Tracheal epithelial cell (primary cell): ENCODE measurements at places on chromosomes 4 and X. TPM values are rescaled to one million over a fixed set of nuclear protein-coding genes. Genes with fewer than 3 reads are reported as not detected.

The IDUA gene
- 3.8 and 7.7 TPM in 2 replicates for total RNA-seq

The TMPRSS11E gene
- 1.9 and 4.0 TPM in 2 replicates for total RNA-seq

The SPACA5 gene
- not detected in 2 replicates for total RNA-seq

The SMIM10L2A gene
- 2.2 and 5.5 TPM in 2 replicates for total RNA-seq

The NPY2R gene
- total RNA-seq: not detected in 2 replicates

The MUC7 gene
- not detected in 2 replicates for total RNA-seq

The ADH4 gene
- not detected in 2 replicates for total RNA-seq
